ENCODE measurements at places on chromosomes 6 and 20.
A peak's percentile ranks its signal among the peaks of the same experiment; 100 is the strongest.

DNA sequence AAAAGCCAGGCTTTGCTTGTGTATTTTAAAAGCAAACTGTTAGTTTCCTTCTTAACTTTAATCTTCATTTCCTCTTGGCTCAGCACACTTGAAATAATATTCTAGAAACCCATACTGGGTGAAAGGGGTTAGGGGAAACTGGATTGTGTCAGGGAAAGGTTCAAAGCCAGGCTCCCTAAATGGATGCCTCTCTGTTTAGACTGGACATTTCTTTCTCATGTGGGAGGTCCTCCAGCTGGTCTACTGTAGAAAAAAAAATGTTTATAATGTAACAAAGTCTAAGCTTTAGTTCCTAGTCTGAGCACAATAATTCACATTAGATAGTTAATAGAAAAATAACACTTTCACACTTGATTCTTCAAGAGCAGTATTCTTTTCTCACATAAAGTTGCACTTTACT lies 89.0 kb upstream of the AKIRIN2 start:
- DNase-seq: no peak

DNA sequence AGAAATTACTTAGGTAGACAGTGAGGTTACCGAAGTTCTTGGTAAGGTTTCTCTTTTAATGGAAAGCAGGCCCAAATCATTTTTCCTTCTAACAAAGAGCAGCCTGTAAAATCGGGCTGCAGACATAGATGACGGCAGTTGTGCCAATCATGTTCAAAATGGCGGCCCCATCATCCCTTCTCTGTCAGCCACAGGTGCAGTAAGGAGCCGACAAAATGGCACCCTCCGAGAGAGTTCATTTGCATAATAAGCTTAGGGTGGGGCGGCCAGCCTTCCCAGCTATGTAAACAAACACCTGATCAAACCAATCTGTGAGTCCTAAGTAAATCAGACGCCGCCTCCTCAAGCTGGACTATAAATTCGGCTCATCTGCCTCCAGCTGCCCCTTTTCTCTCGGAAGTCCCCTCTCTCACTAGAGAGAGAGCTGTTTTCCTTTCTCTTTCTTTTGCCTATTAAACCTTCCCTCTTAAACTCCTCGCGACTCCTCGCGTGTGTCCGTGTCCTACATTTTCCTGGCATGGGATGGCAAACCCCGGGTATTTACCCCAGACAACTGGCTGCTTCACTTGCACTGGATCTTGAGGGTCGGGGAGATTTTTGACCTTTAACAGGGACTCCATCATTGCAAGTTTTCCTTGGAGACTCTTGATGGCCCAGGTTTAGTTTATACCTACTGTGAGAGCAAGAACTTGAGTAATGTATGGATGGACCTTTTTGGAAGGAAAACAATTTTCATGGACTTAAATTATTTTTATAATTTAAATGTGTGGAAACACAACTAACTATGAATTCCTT lies 8.9 kb upstream of the DDR1 start:
- peak; percentile 82 for DNase-seq

GRCh38 chr6:44737829-44738528 lies 350.5 kb downstream of the CDC5L start:
- DNase-seq: no peak

GRCh38 chr20:4947817-4948559 lies 53.3 kb downstream of the SLC23A2 start:
- no peak for DNase-seq

GRCh38 chr20:39658662-39659409 lies 696.7 kb downstream of the DHX35 start:
- no peak for DNase-seq

DNA sequence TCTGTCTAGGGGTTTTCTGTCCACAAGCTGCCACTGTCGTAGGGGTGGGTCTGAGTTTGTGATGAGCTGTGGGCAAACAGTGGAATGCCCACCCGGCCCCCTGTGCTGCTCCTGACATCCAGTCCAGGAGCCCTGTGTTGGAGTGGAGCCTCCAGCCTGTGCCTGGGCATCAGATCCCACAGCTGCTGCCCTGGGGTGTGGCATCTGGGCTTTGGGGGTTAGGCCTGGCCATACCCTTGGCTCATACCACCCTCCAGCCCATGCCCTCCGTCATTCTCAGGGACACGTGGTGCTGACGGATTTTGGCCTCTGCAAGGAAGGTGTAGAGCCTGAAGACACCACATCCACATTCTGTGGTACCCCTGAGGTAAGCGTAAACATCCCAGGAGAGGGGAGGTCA lies 12.9 kb downstream of the SGK2 start:
- no peak for DNase-seq

- DNase-seq: no peak
These were observed 686 bp downstream of the GINS1 start for GRCh38 chr20:25408170-25408547.

- no peak for DNase-seq
These were observed 77.5 kb upstream of the BEND3 start for GRCh38 chr6:107192830-107193229.

GRCh38 chr20:48080583-48080982 lies 295.3 kb upstream of the SULF2 start:
- no peak for DNase-seq

DNA sequence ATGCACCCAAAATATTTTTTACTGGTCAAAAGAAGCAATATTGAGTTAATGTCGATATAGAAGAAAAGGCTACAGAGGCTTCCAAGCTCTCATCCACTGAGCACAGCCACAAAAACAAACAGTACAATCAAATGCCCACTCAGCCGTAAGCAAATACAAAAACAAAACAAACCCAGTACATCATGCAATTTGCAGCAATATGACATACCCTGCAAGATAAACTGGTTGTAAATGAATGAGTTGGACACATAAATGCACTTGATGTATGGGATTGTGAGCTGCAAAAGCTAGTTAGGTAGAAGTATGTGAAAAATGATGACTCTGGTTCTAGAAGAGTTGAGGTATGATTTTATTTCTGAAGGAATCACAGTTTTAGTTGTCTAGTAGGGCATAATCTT lies 83.9 kb downstream of the SESN1 start:
- DNase-seq: no peak

GRCh38 chr6:101281266-101281665 lies 112.2 kb upstream of the GRIK2 start:
- no peak for DNase-seq

DNA sequence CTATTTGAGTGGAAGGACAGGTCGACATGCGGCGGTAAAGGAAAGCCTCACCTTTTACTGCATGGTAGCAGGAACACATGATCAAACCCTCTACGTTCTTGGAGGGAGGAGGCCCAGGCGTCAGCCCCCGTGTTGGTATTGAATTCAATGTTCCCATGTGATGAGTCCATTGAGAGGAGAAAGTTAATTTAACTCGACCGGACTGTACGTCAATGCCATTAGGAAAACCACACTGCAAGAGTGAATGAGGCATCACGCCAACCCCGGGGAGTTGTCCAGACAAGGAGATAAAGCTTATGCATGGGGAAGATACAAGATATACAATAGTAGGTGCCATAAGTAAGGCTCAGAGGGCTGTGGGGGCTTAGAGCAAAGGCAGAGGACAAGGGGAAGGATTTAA lies 213.9 kb upstream of the ECI2 start:
- no peak for DNase-seq

DNA sequence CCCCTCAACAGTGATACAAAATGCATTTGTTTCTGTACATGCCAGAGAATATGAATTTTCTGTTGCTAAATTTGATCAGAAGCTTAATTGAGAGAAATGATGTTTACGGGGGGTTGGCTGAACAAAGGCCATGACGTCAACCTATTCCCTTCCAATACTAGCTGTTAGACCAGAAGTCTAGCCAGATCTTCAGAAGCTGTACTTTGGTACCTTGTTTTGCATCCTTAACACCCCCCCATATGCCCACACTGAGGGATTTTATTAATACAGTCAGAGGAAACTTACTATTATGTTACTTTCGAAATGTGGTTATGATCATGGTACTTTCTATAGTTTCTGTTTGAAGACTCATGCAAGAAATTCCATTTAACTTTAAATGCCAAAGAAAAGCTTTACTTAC lies 3.1 kb downstream of the NCOA7 start:
- no peak for DNase-seq

GRCh38 chr20:62671765-62672164 lies 29.5 kb downstream of the SLCO4A1 start:
- DNase-seq: no peak

- DNase-seq: no peak
These were observed 52.9 kb downstream of the KAT14 start for GRCh38 chr20:18190338-18191233.

DNA sequence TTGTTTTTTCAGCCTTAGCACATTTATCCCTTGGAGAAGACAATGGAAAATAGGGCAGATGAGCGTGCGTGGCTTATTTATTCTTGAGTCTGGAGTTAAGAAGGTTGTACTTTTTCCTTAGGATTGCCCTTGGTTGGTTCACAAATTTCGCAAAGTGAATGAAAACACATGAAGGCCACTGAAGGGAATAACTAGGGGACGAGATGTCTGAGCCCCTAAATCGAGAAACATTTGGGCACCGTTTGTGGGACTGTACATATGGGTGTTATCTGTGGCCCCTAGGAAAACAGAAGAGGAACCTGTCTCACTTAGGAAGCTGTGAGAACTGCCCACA lies 19.4 kb upstream of the TRIM27 start:
- no peak for DNase-seq

DNA sequence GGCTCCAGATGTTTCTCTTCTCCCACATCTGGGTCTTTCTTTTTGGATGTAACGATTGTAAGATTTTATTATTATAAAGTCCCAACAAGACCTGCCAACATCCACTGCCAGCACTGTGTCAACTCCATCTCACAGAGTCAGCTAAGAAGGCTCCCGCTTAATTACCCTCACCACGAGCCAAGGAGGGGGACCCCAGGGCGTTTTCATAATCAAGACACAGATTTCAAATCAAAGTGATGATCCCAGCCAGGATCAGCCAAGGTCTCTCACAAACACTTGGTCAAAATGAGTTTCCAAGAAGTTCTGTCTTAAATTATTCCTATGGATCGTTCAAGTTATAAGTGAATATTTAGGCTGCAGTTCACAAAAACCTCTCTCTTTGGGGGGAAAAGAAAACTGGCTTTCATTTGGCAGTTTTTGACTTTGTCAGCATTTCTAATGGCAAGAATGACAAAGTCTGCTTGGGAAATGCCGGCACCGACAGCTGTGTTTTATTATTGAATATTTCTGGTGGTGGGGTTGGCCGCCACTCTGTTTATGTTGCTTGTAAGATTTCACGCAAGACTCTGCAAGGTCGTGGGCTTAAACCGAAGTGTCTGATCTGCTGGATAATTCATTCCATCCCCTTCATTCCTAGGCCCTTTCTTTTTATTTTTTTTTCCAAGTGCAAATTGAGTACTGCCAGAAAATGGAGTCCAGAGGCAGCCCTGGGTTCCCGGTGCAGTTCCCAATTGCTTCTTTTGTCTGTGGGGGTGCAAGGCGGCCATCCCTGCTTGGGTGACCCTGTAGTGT lies 170.2 kb upstream of the PMEPA1 start:
- no peak for DNase-seq

DNA sequence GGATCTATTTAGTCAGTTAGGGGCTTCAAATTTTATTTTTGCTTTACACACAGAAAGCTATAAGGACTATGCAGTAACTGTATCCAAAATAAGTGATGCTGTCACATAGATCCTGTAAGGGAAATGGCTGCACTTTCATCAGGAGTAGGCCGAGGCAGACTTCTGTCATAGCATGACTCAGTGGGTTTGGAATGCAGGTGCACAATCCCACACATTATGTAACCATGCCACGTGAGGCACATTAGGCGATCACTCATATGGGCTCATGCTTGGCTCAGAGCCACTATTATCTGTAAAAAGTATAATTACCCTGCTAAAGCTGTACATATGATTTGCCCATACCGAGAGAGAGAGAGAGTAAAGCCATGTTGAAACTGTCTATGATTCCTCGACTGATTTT lies 1189.4 kb upstream of the EYS start:
- DNase-seq: no peak

- DNase-seq: no peak
These were observed 366.1 kb downstream of the UTRN start for GRCh38 chr6:144651234-144651633.

- DNase-seq: no peak
These were observed 287.7 kb downstream of the CLIC5 start for GRCh38 chr6:45727819-45728449.

GRCh38 chr20:555976-556385 lies 12.4 kb upstream of the CSNK2A1 start:
- DNase-seq: no peak

- no peak for DNase-seq
These were observed 8.5 kb downstream of the GRIK2 start for GRCh38 chr6:101401792-101402621.

DNA sequence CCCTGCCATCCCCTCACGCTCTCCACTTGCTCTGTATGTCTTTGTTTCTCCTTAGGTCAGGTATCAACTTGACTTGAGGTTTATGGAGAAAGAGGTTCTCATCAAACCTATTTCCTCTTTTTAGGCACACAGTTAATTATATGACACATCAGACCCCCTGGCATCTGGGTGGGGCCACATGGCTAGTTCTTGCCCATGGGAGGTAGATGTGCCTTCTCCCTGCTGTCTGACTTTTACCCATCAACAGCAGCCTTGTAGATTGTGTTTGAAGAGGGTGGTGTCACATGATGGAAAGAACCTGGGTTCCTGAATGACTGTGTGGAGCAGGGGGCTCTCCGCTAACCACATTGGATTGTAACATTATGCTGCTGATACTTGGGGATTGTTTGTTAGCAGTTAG lies 7.2 kb upstream of the UQCC2 start:
- no peak for DNase-seq

GRCh38 chr6:90315354-90315950 lies 18.8 kb upstream of the BACH2 start:
- DNase-seq: no peak

Data from DMS 273 treated with DMSO at 0.1 percent for 48 hours (cell line).